HuH-7.5 (cell line): ENCODE measurements at places on chromosomes 12 and 14.

GRCh38 chr12:93947486-93947885 is 200.9 kb upstream of the PLXNC1 start:
- no peak for DNase-seq

DNA sequence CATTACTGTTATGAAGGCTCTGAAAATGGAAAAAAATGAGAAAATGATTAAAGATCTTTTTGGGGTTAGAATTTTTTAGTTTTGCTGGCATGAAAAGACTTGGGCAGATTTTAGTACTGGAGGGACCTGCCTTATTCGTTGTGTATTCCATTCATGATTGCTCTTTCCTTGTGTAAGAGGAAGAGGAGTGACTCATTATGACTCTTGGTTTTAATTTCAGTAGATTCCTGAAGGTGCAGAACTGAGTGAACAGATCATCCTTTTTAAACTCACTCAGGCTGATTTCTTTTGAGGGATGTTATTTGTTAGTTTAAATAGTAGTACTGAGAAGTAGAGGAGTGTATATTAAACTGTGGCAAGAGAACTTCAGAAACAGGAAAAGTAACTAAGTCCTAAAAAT is 41.6 kb downstream of the AKAP6 start:
- no peak for DNase-seq

DNA sequence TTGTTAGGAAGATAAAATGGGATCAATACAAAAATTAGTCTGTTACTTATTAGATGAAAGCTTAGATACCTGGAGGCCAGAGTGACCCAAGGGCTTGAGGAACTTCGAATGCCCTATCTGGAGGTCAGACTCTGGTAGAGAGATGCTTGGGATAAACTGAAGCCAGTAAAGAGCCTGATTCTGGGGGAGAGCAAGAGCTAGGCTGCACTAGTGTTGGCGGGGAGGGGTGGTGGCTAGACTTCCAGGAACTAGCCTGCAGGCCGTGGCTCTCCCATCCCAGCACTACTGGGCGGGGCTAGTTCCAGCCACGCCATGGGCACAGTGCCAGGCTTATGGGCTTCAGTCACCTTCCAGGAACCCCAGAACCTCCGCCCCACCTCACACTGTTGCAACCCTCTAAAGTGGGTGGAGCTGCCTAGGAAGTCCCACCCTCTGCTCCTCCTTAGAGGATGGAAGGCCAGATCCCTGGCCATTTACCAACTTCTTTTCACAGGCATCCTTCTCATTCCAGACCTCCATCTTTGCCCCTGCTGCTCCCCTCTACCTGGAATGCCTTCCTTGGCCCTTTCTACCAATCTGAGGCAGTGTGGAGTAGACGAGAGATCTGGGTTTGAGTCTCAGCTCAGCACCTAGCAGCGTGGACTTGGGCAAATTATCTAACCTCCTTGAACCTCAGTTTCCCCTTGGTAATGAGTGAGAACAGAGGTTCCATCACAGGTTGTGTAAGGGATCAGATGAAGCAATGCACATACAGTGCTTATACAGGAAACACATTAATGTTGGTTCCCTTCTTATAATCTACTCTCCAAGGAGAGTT is 6.3 kb upstream of the NFE2 start:
- DNase-seq: no peak

- no peak for DNase-seq
Measured at GRCh38 chr12:32650508-32650907, 28.6 kb upstream of the DNM1L start.

- no peak for DNase-seq
Measured at GRCh38 chr12:8088574-8088973, 6.5 kb downstream of the NECAP1 start.

GRCh38 chr14:105368032-105368417 is 30.3 kb upstream of the TEX22 start:
- no peak for DNase-seq

- no peak for DNase-seq
Measured at GRCh38 chr12:1639538-1639937, 10.5 kb downstream of the WNT5B start.

GRCh38 chr12:68446901-68447796 is 115.0 kb upstream of the MDM1 start:
- no peak for DNase-seq

DNA sequence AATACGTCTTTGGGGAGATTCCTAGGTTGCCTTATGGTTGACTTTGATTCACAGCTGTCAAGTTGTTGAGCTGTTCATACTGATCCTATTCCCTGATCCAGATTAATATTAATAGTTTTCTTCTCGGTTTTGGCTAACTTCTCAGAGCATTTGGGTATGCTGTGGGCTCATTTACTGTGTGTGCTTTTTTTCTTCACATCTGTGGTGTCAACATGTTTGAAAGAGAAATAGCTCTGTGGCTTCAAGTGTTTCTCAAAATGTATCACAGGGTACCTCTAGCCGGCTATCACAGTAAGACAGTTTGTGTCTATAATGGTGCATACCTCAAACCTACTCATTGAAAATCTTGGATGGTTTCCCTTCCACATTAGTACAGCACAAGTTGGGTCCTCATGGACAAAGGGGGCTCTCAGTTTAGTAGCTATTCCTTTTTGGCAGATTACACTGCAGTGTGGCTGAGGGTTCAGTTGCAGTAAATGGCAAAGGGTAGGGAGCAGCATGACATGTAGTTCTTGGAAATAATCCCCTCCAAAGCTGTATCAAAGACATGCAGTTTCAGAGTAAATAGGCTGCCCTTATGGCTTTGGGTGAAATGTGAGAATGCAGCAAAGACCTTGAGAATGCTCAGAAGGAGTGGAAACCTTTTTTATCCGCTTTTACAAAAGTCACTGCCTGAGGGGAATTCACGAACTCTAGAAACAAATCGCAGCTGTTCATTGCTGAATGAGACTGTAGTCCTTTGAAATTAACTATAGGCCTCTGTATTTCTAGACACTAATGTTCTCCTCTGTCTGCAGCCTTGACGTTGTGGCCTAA is 102.4 kb upstream of the ATF1 start:
- no peak for DNase-seq

DNA sequence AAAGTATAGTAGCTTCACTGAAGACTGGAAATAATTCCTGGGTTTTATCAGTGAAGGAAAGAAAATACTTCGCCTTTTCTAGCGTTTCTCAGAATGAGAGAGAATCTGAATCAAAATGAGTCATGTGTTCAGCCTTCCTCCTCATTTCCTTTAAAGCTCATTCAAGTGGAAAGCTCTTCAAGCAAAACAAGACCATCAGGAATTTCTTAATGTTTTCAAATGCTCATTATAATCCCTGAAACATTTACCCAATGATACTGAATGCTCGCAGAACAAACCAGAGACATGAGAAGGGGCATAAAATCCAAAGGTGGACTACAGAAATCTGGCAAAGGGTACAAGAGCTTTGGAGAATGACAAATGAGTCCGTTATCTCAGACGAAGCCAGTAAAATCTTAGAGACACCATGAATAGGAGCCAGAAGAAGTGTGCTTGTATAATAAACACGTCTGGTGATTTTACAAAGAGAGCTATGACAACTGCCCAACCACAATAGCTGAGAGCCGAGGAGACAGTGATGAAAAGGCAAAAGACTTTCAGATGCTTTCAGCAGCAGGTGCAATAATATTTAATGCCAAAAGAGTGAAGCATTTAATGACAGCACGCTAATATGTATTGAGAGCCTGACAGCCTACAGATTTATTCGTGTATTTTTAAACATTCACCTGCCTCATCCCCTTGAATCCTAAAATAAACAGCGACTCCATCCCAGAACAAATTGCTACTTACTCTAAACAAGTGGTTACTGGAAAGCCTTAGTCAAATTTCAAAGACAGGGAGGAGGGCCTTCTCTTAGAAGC is 19.0 kb downstream of the SPRING1 start:
- DNase-seq: no peak

GRCh38 chr14:65134651-65135579 is 32.6 kb upstream of the MAX start:
- no peak for DNase-seq

DNA sequence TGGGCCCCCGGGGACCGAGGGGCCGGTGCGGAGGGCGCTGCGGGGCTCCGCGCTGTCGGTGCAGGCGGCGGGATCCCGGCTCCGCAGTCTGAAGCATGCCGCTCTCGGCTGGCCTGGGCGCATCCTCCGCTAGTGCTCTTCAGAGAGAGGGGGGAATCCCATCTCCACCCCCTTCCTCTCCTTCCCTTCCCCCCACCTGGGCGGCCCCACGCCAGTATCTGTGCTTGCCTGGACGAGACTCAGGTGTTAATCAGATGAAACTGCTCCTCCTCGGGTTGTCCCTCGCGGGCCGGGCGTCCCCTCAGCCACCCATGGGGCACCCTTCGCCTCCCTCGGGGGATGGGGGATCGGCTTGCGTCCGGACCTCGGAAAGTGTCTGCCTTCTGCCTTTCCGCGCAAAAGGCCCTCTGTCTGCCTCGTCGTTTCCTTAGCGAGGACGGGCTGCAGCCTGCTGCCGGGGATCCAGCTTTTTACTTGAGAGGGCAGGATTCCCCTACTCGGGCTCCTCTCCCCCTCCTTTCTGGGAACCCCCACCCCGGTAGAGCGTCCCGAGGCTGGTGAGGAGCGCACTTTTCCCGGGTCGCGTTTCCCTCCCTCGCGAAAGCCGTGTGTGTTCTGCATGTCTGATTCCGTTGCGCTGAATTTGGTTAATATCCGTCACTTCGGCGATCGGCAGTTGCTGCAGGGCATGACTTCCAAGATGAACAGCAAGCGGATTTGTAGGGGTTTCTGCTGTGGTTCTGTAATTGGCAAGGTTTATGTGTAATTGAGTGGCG is 1.1 kb downstream of the GPHN start:
- DNase-seq: peak; percentile 11

GRCh38 chr12:92108651-92109050 is 37.0 kb downstream of the BTG1 start:
- DNase-seq: no peak

DNA sequence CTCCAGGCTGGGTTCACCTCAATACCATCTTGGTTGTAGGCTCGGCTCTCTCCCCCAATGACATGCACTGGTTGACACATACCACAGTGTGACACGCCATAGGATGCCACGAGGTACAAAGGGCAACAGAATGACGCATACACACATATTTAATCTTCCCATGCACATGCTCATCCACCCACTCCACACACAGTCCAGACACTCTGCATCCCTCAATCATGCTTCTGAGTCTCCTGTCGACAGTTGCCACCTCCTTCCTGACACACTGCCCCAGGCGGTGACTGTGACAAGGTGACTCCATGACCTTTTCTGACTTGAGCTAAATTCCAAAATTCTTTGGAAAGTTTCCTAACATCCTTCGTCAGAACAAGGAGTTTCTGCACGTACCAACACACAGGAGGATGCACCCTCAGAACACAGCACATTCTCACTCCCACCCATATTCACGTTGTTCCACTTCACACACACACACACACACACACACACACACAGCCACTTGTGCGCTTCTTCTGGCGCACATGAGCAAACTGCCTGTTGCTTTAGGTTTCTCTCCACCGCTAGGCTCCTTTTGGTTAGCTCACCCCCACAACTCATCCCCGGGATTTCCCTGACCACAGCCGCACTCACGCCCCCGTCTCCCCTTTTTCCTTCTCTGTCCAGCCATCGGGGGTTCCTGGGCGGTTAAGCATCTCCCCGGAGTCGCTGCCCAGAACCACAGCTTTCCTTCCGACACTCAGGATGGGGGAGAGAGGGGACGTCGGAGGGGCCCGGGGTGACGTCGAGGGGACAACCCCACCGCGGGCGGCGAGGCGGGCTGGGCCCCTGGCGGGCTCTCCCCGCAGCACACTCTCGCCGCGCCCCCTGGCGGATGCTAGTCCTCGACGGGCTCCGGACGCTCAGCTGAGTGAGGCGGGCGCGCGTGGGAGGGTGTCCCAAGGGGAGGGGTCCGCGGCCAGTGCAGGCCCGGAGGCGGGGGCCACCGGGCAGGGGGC is 536 bp upstream of the WNT1 start:
- peak; percentile 89 for DNase-seq

GRCh38 chr12:61854902-61855301 is 405.3 kb upstream of the USP15 start:
- DNase-seq: no peak

DNA sequence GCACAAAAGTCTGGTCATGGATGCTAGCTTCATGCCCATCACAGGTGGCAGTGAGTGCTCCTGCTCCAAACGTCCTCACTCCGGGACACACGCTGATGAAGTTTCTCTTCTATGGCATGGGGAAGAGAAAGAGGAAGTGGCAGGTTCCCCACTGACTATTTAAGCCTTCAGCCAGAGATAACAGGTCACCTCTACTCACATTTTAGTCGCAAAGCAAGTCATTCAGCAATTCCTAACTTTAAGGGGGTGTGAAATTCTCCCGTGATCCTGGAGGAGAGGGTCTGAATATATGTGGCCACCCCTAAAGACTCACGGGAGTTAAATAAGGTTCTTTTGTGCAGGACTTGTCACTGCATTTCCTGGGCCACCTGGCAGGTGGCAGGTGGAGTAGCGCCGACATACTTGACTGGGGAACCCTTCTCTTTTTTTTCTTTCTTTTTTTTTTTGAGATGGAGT is 18.8 kb upstream of the RCOR1 start:
- no peak for DNase-seq

DNA sequence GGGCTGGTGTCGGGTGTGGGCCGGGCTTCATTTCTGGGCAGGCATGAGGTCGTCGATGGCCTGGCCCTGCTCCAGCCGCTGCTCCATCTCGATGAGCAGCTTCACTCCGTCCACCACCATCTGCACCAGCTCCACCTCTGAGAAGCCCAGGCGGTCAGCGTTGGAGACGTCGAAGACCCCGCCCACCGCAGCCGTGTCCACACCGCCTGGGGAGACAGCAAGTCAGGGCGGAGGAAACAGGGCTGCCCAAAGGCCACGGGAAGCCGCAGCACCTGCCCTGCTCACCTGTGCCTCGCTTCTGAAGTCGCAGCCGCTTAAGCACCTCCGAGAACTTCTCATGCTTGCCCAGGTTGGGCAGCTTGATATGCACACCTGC is 2.8 kb downstream of the CKB start:
- no peak for DNase-seq

DNA sequence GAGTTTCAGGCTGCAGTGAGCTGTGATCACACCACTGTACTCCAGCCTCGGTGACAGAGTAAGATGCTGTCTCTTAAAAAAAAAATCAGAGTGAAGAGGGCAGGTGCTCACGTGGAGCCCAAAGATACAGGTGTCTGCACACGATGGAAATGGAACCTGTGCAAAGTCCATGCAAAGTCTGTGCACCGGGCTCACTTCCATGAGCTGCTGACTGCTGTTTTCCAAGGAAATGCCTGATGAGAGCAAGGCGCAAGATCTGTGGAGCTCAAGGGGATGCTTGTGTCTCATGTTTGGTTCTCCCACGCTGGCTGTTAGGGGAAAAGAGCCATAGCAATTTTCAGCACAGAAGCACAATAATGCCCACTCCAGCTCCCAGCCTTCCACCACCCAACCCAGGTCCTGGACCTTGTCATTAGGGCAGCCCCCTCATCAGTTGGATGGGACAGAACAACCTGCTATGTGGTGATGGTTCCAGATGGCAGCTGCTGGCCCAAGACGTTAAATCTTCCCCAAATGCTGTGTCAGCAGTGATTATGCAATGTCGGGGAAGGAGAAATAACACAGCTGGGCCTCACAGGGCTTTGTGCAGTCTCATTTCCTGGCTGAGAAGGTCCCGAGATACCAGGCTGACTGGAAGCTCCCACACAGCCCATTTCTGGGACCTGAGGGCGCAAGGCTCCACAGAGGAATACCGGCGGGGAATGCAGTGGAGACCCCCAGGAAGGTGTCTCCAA is 27.9 kb upstream of the DICER1 start:
- no peak for DNase-seq

- no peak for DNase-seq
Measured at GRCh38 chr12:5785601-5786000, 159.5 kb downstream of the ANO2 start.

GRCh38 chr12:76329159-76329558 is 19.1 kb downstream of the BBS10 start:
- no peak for DNase-seq
